Stimulated activated CD4-positive, alpha-beta T cell treated with anti-CD3 and anti-CD28 coated beads, Interleukin-1b, Interleukin-23, amount 100 ng/mL, for 1 hour (primary cell): ENCODE measurements at places on chromosomes 7 and 10.

DNA sequence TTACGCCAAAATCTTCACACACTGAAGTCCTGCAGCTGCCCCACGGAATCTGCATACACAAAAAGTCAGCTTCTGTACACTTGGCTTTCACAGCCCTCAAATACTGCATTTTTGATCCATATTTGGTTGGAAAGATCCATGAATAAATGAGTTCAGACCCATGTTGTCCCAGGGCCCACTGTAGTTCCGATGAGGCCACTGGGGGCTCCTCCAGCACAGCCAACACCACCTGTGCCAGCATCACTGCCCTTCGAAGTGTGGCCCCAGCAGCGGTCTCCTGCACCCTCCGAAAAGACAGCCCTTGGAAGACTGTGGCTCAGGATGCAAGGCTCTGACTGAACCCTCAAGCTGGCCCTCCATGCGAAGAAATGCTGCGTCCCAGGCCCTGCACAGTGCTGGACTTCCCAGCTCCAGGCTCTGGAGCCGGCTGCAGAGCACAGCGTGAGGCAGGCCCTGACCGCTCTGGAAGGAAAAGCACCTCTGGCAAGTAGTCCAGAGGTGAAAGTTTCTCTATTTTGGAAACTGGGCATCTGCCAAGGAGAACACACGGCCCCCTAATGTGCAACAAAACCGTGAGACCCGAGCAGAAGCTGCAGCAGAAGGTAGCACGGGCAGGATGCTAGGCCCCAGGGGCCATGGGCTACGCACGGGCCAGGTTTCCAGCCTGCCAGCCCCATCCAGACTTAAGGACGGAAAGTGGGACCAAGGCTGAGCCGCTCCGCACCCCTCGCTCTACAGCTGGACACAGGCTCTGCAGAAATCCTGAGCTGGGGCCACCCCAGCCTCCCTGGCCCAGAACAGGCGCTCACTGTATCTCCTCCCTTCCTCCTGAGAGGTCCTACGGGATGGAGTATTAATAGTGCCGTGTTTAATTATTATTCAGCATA is 62.6 kb downstream of the PTPRN2 start:
- DNase-seq: no peak

- no peak for DNase-seq
These were observed 175.9 kb downstream of the PTN start for GRCh38 chr7:137167609-137168008.

GRCh38 chr7:29109358-29109757 is 37.0 kb downstream of the CPVL start:
- DNase-seq: no peak

DNA sequence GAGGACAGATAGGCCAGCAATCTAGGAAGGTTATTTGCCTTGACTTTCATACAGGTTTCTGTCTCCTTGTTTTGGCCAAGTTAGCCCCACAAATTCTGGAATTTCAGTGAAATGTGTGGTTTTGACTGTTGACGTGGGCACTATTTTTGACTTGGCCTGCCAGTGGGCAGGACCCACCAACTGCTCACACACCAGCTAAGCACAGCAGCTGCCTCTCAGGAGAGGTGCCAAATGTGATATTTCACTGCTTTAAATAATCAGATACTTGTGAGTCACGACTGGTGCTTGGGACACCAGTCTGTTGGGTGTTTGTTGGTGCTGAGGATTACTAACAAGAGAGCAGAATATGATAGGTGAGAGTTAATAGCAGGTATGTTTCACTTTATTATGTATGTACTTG is 409.7 kb upstream of the MTPN start:
- DNase-seq: no peak

DNA sequence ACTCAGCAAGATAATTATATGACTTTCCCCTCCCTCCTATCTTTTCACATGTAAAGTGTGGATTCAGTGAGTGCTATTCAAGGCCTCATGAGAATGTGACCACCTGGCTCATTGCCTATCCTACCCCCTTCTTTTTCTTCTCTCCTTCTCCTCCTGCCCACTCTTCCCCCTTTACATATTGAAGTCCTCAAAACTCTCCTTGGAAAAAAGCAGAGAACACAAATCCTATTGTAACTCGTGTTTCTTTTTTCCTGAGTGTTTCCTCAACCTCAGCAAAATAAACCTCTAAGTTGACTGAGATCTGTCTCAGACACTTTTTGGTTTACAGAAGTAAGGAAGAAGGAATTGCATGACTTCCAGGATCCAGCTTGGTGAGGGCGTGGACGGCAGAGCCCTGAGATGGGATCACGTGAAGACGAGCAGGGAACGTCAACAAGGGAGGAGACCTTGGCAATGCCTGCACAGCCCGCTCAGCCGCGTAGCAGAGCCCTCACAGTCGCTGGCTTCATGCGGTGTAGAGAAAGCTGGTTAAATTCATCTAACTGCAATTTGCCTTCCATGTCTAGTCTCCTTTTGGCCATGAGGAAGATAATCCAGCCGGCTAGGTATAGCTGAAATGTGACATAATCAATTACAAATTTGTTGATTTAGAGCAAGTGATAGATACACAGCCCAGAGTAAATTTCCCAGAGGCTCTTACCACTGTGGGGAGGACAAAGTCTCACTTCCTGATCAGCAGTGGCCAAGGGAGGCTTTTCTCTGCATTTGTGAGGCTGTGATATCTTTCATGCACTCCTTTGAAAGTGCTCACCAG is 75.7 kb downstream of the LYZL2 start:
- DNase-seq: no peak

- DNase-seq: no peak
These were observed 90.7 kb downstream of the CABCOCO1 start for GRCh38 chr10:61753453-61753852.

GRCh38 chr10:6313111-6313895 is 110.6 kb downstream of the PFKFB3 start:
- no peak for DNase-seq

DNA sequence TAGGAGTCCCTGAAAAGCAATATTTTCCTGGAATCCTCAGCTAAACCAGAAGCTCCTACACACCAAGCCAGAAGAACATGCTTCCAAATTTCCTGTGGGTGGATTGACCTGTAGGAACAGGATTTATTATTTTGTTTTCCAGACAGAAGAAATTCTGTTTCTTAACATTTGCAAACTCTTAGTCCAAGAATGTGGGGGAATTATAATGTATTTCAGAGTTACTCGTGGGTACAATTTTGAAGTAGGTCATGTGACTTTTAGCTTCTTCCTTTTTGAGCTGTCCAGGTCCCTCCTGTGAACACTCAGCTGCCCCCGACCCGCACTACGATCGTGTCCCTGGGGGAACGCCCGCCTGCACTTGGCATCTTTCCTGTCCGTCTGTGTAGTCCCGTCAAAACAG is 27.7 kb upstream of the VIPR2 start:
- no peak for DNase-seq

GRCh38 chr10:104334965-104335650 is 3.2 kb downstream of the ITPRIP start:
- no peak for DNase-seq

DNA sequence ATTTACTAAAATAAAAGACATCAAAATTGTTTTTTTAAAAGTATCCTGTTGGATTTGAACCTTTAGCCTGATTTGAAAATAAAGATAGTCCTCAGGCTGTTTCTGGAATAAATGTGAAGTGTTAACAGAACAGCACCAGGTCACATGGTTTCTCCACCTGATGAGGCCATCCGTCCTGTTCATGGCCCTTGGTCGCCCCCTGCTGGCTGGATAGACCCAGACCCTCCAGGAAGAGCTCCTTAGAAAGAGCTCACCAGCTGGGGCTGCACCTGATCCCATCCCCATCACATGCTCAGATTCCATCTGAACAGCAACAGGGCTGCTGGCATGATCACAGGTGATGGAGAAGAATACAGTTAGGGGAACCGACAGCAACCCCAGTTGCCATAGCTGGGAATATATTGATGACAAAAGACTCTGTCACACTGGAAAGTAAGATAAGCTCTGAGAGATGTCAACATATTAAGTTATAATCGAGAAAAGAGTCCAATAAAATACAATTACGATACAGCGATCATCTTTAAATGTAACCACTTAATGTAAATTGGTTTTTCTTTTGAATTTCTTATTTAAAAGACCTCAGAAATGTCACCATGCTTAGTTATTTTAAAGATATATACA is 4.8 kb downstream of the OR2A14 start:
- peak; percentile 90 for DNase-seq

GRCh38 chr10:60448246-60448645 is 58.6 kb upstream of the ANK3 start:
- no peak for DNase-seq

DNA sequence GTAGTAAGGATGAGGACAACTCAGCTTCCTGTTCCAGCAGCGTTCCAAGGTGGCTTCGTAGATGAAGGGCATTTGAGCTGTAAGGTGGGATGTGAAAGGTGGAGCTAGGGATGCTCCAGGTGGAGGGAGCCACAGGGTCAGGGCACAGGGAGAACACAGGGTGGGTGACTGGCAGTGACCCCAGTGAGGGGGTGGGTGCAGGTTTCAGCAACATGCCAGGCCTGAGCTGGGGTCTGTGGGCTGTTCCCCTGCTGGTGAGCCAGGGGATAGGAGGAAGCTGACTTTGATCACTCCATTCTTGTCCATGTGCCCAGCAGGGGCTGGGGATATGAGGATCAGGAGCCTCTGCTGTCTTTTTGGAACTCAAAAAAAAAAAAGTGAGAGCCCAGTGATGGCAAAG is 33.2 kb downstream of the CDH23 start:
- no peak for DNase-seq

DNA sequence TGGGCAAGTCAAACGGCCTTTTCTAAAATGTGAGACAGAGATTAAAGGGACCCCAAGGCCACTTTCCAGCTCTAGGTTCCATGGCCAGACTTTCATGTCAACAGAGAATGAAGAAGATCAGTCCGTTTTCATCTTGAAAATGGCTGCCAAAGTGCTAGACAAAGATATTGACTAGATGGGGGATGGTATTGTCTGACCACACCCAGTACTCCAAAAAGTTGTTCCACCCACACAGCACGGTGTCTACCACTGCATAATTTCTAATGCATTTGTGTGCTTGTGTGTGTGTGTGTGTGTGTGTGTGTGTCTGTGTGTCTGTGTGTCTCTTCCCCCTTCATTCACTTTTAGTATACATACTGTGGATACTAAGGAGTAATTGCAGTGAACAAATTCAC is 1.3 kb downstream of the COL1A2 start:
- no peak for DNase-seq

GRCh38 chr7:113371416-113372043 is 253.2 kb upstream of the SMIM30 start:
- no peak for DNase-seq

- no peak for DNase-seq
These were observed 1.7 kb downstream of the ABHD11 start for GRCh38 chr7:73736885-73737284.

- DNase-seq: no peak
These were observed 4.8 kb downstream of the ADRB1 start for GRCh38 chr10:114048472-114048871.

DNA sequence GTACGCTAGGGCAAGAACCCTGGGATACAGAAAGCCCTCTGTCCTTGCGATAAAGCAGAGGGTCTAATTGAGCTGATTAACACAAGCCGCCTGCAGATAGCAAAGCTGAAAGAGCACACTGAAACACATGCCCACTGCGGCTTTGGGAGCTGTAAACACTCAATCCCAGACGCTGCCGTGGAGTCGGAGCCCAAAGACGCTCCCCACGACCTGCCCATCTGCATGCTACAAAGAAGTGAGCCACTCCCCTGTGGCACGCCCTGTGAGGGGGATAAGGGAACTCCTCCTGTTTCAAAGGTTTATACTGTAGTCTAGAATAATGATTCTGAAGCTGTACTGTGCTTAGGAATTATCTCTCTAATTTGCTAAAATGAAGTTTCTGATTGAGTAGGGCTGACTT is 985.6 kb upstream of the GHITM start:
- DNase-seq: no peak

GRCh38 chr7:135441791-135442190 is 68.1 kb downstream of the CNOT4 start:
- no peak for DNase-seq

- DNase-seq: no peak
These were observed 226.2 kb upstream of the DGKB start for GRCh38 chr7:15128716-15129115.

- no peak for DNase-seq
These were observed 114.4 kb downstream of the RTKN2 start for GRCh38 chr10:62154231-62154630.

- no peak for DNase-seq
These were observed 92.0 kb upstream of the CELF2 start for GRCh38 chr10:10925667-10926066.

- no peak for DNase-seq
These were observed 99.3 kb downstream of the DIP2C start for GRCh38 chr10:589961-590680.

GRCh38 chr7:90312745-90313144 is 8.4 kb downstream of the FAM237B start:
- DNase-seq: no peak

DNA sequence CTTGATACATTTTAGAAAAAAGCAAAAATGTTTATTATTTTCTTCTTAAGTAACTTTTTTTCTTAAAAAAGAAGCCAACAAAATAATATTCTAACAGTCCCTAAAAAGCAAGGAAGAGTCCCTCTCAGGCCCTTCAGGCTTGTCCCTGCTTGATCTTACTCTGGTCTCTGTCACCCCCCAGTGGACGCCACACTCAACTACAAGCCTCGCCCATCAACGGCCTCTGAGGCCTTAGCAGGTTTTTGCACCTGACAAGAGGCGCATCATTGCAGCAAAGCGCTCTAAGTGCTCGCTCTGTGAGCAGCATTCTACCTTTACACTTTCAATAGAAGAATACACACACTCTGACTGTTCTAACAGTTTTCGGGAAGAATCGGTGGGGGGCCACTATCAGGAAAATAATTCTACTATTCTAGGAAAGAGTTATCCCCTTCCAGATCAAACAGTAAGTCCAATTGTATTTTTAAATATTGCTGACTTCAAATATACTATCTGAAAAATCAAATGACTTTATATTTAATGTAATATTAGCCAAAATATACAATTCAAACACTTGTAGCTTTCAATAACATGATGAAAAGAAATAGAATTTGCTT is 139.2 kb downstream of the USP6NL start:
- peak; percentile 58 for DNase-seq

DNA sequence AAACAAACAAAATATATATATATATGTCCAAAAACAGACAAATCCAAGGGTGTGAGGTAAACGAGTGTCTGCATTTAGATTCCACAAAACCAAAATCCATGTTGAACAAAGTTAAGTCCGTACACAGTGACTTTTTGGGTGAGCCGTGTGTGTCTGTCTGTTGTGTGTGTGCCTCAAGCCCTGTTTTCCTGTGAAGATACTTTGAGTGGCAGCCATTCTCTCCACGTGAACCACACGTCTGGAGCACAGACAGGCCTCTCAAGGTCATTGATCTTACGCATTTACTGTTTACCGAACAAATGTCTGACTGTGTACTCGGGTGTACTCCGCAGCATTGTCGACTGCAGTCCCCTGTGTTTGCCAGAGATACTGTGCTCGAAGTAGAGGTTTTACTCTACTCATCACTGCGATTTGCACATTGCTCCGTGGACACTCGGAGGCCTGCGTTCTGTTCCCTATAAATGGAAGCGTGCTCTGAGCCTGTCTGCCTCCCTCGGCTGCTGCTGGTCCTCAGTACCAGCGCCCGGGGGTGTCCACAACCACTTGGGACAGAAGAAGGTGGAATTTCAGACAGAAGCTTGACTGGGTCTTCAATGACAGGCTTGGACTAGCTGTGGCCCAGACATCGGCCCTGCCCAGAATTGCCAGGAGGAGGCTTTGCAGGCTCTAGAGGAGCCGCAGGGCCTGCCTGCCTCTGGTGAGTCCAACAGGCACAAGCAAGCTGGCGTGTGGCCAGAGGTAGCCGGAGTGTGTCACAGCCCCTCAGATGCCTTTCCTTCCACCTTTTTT is 22.1 kb downstream of the CYP17A1 start:
- DNase-seq: no peak
